ENCODE measurements at places on chromosomes 2 and 18.

DNA sequence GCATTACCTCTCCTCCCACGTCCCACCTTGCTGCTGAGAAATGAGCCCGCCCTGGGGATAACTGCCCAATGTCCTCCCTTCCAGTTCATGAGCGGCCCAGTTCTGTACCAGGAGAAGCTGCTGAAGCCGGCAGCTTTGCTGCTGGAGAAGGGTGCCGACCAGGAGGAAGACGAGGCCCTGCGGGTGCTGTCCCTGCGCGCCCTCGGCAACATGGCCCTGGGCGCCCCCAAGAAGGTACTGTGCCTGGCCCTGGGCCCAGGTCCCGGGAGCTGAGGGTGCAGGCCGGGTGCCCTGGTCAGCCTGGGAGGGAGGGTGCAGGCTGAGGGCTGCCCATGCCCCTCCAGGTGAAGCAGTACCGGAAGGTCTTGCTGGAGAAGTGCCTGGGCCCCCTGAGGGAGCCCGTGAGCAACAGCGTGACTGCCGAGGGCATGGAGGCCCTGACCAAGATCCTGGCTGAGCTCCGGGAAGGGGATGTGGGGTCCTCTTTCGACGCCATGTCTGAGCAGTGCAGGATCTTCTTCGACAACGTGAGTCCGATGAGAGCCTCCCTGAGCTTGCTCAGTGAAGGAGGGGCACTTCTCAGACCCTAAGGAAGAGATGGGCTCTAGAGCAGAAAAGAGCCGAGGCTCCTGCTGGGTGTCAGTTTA lies 25.7 kb downstream of the HJURP start:
- DNase-seq: no peak

DNA sequence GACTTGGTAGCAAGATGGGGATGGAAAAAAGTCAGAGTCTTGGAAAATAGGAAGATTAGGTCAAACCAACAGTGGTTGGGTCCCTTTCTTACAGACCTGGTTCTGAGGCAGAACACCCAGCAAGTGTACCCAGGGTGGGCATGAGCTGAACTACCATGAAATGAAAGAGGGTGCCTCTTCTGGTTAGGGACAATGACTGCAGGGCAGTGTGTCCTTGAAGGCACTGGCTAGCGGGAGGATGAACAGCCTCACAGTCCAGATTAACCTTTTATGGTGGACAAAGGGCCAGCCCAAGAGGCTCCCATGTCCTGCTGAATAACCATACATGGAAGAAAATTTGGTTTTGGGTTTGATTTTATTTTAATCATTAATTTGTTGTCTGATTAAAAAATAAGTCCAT lies 61.8 kb upstream of the CCDC85A start:
- no peak for DNase-seq

GRCh38 chr2:13666582-13667414 lies 950.1 kb downstream of the TRIB2 start:
- no peak for DNase-seq

DNA sequence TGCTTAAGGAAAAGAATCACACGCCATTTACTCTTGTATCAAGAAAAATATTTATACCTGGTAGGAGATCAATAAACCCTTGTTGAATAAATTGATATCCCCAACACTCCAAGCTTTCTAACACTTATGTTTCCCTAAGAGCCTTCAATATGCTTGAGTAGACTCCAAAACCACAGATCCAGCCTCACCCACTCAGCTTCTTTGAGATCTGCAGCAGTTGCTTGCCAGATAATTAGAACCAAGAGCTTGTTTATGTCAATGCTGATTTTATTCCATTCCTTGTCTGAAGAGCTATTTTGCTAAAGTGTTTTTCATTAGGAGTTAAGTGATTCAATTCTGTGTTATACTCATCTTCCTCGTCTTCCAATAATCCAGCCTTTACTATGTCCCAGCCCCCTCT lies 26.3 kb upstream of the CRIM1 start:
- DNase-seq: no peak

DNA sequence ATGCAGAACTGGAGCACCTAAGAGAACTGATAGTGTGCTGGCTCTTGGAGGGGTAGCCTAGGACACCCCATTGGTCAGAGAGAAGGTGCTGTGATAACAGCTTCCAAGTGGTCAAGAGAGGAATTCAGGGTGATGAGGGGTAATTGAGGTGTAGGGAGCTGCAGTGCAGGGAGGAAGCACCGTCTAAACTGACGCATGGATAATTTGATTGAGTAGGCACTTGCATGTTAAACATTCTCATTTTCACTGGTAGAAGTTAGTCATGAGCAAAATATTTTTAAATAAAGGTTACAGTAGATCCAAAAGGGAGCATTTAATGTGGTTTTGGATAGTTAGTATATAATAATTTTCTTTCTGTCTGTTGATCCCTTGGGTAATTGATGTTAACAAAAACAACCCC lies 155.1 kb upstream of the TCF4 start:
- DNase-seq: no peak

DNA sequence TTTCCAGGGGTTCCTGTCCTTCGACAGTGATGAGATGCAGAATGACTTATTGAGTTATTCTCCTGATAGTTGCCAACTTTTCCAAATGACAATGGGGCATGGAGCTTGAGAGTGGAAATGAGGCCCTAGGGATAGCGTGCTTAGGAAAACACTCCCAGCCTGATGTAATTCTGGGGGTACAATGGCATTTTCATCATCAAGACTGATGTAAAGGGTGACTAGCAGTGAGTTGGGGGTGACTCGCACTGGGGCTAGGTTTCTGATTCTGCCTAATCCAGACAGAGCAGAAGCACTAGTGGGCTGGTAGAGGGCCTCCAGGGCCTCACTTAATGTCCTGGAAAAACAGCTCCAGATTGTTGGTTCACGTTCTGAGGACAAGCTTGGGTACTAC lies 34.0 kb upstream of the IL37 start:
- DNase-seq: no peak

- no peak for DNase-seq
These were observed 4.0 kb downstream of the NT5DC4 start for GRCh38 chr2:112724591-112725525.

- no peak for DNase-seq
These were observed 20.0 kb downstream of the TMEM127 start for GRCh38 chr2:96245609-96246390.

- no peak for DNase-seq
These were observed 131.7 kb downstream of the BCL2L11 start for GRCh38 chr2:111252436-111252835.

GRCh38 chr2:2826621-2827020 lies 495.5 kb upstream of the MYT1L start:
- no peak for DNase-seq

DNA sequence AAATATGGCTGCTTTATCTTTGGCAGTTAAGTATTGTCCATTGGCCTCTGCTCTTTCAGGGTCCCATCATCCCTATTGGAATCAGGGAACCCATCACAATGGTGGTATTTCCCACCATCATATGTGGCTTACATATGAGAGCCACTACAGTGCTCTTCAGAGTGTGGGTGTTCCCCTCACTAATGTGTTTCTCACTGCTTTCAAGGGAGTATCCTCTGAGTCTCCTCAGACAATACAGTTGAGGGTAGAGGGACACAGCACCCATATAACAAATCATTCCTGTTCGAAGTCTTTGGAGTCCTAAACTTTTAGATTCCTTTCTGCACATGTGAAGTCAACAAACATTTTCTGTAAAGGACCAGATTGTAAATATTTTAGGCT lies 48.8 kb upstream of the DNAJC10 start:
- DNase-seq: no peak

DNA sequence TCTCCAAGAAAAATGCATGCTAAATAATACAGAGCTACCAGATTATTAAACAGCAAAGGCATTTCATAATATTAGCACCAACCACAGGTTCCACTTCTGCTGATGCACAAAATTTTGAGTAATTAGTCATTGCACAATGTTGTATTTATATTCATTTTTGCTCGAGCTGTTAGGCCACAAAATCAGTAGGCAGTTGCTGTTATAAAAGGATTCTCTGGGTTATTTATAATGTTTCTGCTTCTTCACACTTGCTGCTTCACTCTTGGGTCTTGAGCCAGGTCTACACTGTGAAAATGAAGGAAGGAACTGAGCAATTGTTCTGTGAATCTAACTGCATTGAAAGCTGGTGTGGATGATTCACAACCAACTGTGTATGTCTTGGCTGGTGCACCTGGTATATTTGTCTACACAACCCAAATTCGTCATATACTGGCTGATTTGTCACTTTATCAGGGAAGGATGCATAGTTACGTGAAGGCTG lies 38.3 kb downstream of the MRPL33 start:
- peak; percentile 82 for DNase-seq

- no peak for DNase-seq
These were observed 32.3 kb downstream of the SCTR start for GRCh38 chr2:119491776-119492525.

GRCh38 chr2:205800773-205801172 lies 118.5 kb downstream of the NRP2 start:
- no peak for DNase-seq

DNA sequence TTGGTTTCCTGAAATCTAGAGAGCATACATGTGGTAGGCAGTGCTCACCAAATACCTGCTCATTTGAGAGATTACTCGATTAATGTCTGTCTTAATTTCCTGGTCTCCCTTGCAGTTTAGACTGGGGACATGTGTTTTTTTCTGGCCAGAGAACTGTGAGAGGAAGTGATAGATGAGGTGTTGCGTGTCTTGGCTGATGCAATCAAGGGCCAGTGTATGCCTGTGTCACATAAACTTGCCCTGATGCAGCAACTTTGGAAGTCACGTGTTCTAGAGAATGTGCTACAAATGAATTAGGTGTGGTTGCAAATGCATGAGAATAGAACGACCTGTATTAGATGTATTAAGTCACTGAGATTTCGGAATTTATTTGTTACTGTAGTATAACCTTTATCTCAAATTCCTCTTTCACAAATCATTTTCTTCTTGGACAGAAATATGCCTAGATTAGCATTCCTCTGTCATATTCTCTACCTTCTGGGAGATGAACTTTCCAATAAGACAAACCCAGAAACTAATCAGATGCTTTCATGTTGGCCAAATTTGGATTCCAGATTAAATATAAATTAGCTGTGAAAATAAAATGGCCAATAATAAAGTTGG lies 9.9 kb upstream of the IL1A start:
- no peak for DNase-seq

- no peak for DNase-seq
These were observed 467.1 kb downstream of the MBD2 start for GRCh38 chr18:53757328-53757727.

- no peak for DNase-seq
These were observed 100.8 kb upstream of the ATP5MC3 start for GRCh38 chr2:175282300-175282699.

DNA sequence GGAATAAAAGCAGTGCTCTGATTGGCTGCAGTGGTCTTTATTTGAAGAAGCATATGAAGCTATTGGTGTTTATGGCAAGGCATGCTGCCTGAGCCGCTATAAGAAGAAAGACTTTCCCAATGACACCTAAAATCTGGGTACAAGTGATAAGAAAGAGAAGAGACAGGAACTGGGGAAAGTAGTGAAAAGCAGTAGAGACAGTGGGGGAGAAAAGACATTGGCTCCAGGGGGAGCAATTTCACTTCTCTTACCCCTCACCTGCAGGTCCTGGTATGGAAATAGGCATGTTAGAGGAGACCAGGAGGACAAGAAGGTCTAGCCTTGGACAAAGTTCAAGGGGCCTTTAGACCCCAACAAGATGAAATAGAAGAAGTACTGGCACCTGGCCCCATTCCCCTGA lies 47.1 kb downstream of the PLCL1 start:
- no peak for DNase-seq

DNA sequence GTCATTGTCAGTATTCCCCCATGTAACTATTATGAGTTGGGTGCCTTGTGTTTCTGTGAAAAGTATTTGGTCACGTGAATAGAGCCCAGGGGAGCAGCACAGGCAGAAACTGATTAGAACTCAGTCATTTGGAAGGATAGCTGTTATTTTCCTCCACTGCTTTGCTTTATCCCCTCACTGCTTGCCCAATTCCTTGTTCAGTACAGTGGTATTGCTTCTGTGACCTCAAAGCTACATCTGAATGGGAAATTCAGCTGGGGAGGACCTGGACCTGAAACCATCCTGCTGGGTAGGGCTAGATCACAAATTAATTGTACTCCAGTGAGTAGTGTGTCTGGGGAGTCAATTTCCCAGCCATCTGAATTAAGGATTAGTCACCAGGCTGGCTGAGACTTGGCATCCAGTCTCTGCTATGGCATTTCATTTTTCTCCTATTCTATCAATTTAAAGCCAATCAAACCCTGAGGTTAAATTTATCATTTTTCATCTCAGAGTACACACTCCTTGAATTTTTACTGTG lies 1231.6 kb upstream of the GYPC start:
- DNase-seq: no peak

DNA sequence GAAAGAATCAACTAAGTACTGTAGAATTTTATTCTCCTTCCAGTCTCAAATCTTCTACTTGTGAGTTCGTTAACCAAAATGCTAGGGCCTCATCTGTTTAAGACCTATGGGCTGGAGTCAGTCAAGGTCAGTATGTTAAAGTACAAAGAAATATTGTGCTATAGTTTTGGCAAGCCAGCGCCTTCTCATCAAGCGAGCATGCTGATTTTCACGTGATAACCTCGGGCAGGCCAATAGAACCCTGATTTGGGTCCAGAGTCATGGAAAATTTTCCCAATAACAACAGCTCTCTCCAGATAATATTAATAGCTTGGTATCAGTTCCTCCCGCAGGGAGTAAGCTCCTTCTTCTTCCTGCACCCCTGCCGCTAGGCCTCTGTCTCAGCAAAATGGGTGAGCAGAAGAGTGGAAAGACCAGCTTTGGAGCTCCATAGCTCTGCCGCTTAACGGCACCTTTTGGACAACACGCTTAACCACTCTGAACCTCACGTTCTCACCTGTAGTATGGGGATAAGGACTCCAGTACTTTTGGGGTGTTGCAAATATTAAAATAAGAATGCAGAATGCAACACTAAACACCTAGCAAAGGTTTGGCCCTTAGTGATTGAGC lies 11.7 kb downstream of the CABLES1 start:
- DNase-seq: peak; percentile 98

Data from foreskin melanocyte (primary cell).